ENCODE measurements at places on chromosomes 3 and 15.

GRCh38 chr15:90145259-90145658 is 43.0 kb upstream of the IDH2 start:
- no peaks in the 10 kb centered on the region for H3K27me3 ChIP-seq
- H3K36me3 ChIP-seq, result no peaks in the 10 kb centered on the region
- H3K27ac ChIP-seq, result no peak overlapping the region
- no peak for DNase-seq
- H3K4me1 ChIP-seq, result peaks cover 25% of the 10 kb centered on the region

GRCh38 chr3:179452872-179453271 is 1.6 kb upstream of the GNB4 start:
- peaks cover 18% of the 10 kb centered on the region for H3K4me1 ChIP-seq
- H3K27me3 ChIP-seq, result no peaks in the 10 kb centered on the region
- H3K36me3 ChIP-seq, result no peaks in the 10 kb centered on the region
- no peak overlapping the region for H3K4me3 ChIP-seq

DNA sequence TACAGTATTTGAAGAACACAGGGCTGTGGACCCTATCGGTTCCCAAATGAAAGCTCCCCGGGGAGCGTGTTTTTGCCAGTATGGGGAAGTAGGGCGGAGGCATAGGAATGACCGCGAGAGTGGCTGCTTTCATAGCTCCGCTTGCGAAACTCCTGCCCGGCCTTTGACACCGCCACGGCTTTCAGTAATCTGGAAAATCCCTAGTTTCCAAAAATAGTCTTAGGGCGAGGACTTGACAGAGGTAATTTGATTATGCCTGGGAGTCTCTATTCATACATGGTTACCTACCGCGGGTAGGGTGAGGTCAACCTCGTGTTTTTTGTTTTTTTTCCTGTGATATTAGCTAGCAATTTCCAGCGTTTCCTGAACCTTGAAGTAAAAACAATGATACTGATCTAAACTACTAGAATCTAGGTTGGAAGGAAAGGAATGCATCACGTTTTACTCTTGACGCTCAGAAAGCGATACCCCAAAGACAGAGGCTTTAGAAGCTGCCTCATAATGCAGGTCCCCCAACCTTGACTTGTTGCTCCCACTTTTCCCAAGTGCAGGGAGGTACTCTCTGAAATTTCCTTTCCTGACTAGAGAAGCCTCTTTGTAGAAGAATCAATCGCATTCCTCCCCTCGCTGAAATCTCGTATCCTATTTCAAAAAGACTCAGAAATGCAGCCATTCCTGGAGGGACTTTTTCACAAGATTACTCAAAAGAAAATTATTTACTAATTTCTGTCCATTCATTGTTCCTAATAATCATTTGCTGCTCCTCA is 894 bp upstream of the CCNL1 start:
- H3K36me3 ChIP-seq, result peaks cover 30% of the 10 kb centered on the region
- peaks cover 36% of the 10 kb centered on the region for H3K4me1 ChIP-seq
- peak; percentile 78 for DNase-seq
- H3K4me3 ChIP-seq, result peak overlapping the region; percentile 93

DNA sequence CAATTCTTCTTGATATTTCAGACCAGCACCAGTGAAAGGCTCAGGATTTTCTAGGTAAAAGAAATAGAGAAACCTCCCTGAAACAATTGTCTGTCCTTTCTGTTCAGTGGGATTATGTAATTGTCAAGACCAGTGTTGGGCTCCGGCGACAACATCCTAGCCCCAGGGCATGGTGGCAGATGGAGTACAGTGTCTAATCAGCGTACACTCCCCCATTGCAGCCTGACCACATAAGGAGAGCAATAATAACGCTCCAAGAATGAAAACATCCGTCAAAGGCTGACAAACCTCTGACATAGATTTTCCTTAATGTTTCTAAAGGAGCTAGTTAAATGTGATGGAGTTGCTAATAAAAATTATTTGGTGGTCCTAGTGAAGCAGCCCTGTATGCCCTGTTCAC is 144.6 kb downstream of the EBLN2 start:
- no peak overlapping the region for H3K27ac ChIP-seq
- no peak for DNase-seq

GRCh38 chr3:123732447-123732846 is 147.6 kb upstream of the HACD2 start:
- H3K36me3 ChIP-seq, result no peaks in the 10 kb centered on the region
- no peak overlapping the region for H3K27ac ChIP-seq
- H3K4me3 ChIP-seq, result no peak overlapping the region

GRCh38 chr3:436053-436452 is 239.5 kb downstream of the CHL1 start:
- DNase-seq, result no peak
- H3K4me3 ChIP-seq, result no peak overlapping the region
- H3K27ac ChIP-seq, result no peak overlapping the region
- no peaks in the 10 kb centered on the region for H3K36me3 ChIP-seq

- peaks cover 44% of the 10 kb centered on the region for H3K4me1 ChIP-seq
- peak; percentile 40 for DNase-seq
Observed at GRCh38 chr3:55899887-55900286, 412.8 kb upstream of the WNT5A start.

DNA sequence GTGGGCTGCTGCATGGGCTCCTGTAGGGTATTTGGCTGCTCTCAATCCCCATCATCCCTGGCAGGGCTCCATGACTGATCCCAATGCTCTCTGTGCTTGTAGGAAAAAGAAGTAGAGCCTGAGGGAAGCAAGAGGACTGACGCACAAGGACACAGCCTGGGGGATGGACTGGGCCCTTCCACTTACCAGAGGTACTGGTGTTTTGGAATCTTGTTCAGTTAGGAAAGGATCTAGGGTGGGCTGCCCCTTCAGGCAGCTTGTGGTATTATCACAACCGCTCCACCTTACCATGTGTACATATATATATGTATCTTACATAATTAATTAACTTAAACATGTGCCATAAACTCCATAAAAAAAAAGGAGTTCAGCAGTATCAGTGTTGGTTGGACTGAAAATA is 1.3 kb downstream of the SLC28A2 start:
- no peak overlapping the region for H3K27ac ChIP-seq
- H3K36me3 ChIP-seq, result no peaks in the 10 kb centered on the region
- H3K4me3 ChIP-seq, result no peak overlapping the region
- no peaks in the 10 kb centered on the region for H3K27me3 ChIP-seq
- no peak for DNase-seq

- no peak for DNase-seq
- peaks cover 93% of the 10 kb centered on the region for H3K27me3 ChIP-seq
Observed at GRCh38 chr15:32716915-32717425, 834 bp upstream of the GREM1 start.

DNA sequence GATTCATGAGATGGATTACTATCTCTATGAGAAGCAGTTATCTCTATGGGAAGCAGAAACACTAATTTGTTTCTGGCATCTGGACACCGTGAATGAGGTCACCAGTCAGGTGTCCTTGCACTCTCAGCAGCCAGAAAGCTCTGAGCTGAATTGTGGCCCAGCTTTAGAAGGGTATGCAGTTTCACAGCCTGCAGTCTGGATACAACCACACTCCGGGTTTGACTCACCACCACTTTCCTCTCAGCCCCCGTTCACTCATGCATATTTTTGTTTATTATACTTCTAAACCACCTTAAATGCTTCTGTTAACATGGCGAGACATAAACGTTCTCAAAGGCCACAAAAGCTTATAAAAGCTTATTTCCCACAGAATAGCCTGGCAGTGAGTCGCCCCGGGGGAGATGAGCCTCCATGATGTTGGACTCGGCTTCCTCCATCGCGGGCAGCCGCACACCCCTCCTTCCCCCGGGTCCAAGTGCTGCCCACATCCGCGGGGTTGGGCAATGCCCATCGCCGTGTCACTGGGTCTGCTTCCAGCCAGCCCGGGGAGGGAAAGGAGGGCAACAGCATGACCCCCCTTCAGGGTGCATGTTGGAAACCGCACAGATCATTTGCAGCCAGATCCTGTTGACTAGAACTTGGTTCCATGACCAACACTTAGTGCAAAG is 16.8 kb upstream of the SLC41A3 start:
- no peaks in the 10 kb centered on the region for H3K27me3 ChIP-seq
- no peak overlapping the region for H3K27ac ChIP-seq
- no peak for DNase-seq
- H3K36me3 ChIP-seq, result no peaks in the 10 kb centered on the region

- H3K27me3 ChIP-seq, result no peaks in the 10 kb centered on the region
- H3K36me3 ChIP-seq, result peaks cover 59% of the 10 kb centered on the region
- no peaks in the 10 kb centered on the region for H3K4me1 ChIP-seq
- no peak for DNase-seq
Observed at GRCh38 chr15:42171122-42171521, 14.7 kb upstream of the PLA2G4F start.

DNA sequence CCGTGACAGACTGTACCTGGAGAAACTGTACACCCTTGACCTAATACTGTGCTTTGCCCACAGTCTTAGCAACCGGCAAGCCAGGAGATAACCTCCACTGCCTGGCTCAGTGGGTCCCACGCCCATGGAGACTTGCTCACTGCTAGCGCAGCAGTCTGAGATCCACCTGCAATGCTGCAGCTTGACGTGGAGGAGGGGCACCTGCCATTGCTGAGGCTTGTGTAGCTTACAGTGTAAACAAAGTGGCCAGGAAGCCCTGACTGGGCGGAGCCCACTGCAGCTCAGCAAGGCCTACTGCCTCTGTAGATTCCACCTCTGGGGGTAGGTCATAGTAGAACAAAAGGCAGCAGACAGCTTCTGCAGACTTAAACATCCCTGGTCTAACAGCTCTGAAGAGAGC is 189.3 kb downstream of the EDEM1 start:
- no peak for DNase-seq
- H3K4me1 ChIP-seq, result no peaks in the 10 kb centered on the region
- H3K27ac ChIP-seq, result no peak overlapping the region
- no peak overlapping the region for H3K4me3 ChIP-seq
- no peaks in the 10 kb centered on the region for H3K36me3 ChIP-seq

- no peak overlapping the region for H3K4me3 ChIP-seq
- no peak overlapping the region for H3K27ac ChIP-seq
- H3K4me1 ChIP-seq, result no peaks in the 10 kb centered on the region
- no peaks in the 10 kb centered on the region for H3K27me3 ChIP-seq
- DNase-seq, result peak; percentile 60
- H3K36me3 ChIP-seq, result no peaks in the 10 kb centered on the region
Observed at GRCh38 chr3:77254967-77255831, 215.3 kb downstream of the ROBO2 start.
